ENCODE measurements at places on chromosomes 1 and 21.

DNA sequence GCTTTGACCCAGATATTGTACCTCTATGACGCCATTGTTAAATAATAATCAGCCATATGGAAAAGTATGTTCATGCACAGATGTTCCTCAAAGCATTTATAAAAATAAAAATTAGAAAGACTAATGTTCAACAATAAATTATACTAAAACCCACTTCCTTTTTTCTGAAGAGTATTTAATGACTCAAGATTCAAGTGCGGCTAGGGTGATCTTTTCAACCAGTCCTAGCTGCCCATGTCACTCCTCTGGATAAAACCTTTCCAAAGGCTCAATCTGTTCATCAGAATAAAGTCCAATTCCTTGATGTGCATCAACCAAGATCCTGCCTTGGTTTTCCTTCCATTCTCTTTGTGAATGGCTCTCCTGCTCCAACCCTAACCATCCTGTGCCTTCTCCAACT is 292.0 kb downstream of the VAV3 start:
- no peak for DNase-seq

GRCh38 chr1:81192647-81193642 is 607.8 kb upstream of the ADGRL2 start:
- no peak for DNase-seq

GRCh38 chr1:111332190-111332589 is 41.5 kb downstream of the CHIA start:
- no peak for DNase-seq

- DNase-seq = peak; percentile 22
Measured at GRCh38 chr1:24321697-24322469, 2.7 kb downstream of the GRHL3 start.

GRCh38 chr1:55604179-55604578 is 389.0 kb upstream of the USP24 start:
- DNase-seq = no peak
